ENCODE measurements at places on chromosomes 16 and 17. TPM values are rescaled to one million over a fixed set of nuclear protein-coding genes. Genes with fewer than 3 reads are reported as not detected.
A peak's percentile ranks its signal among the peaks of the same experiment; 100 is the strongest.

The PSMD12 gene
- 94.0 TPM for total RNA-seq

DNA sequence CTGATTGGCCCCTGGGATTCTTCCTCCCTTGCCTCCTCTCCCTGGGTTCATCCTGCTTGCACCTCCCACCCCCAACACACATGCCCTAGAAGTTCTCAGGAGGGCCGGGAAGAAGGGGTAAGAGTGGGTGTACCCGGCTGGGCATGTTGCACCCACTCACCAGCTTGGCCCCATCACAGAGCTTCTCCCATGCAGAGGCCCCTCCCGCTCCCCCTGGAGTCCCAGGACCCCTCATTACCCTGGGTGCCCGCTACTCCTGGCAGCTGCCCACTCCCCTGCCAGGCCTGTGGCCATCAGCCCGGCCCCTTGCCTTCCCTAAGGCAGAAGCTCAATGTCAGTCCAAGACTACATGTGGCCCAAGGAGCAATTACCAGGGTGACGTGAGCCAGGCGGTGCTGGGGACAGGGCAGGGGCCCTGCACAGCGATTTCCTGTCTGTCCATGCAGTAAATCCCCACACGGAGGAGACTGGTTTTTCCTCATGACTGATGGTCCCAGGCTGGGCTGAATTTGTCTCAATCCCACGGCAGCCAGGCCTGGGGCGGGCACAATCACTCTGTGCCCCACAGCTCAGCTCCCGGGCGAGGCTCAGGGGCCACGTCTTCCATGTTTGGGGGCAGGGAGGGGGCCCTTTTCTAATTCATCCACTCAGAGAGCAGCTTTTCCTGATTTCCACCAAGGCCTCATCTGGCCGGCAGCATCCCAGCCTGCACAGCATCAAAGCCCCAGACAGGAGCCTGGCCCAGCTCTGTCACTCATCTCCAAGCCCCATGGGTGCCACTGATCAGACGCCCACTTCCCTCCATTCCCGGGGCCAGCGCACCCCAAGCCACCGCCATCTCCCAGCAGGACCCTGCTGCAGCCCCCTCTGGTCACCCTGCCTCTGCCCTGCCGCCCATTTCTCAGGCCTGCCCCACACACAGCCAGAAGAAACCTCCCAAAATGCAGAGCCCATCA, 234.7 kb downstream of the KATNIP start:
- no peak overlapping the region for H3K27ac ChIP-seq
- no peaks in the 10 kb centered on the region for H3K4me1 ChIP-seq
- DNase-seq: no peak
- H3K4me3 ChIP-seq: no peak overlapping the region
- no peaks in the 10 kb centered on the region for H3K27me3 ChIP-seq
- H3K36me3 ChIP-seq: no peaks in the 10 kb centered on the region

DNA sequence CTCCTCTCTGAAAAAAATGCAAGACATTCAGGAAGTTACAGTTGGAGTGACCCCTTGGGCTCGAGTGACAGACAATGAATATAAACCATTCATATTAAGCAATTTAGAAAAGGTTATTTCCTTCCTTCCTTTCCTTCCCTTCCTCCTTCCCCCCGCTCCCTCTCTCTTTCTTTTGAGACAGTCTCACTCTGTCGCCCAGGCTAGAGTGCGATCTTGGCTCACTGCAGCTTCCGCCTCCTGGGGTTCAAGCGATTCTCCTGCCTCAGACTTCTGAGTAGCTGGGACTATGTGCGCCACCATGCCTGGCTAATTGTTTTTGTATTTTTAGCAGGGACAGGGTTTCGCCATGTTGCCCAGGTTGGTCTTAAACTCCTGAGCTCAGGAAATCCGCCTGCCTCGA, 13.2 kb downstream of the PSMD12 start:
- H3K36me3 ChIP-seq: peaks cover 2% of the 10 kb centered on the region
- no peaks in the 10 kb centered on the region for H3K4me1 ChIP-seq
- no peaks in the 10 kb centered on the region for H3K27me3 ChIP-seq
- DNase-seq: no peak
- H3K27ac ChIP-seq: no peak overlapping the region

GRCh38 chr16:9302072-9302471, 210.6 kb downstream of the HAPSTR1 start:
- no peaks in the 10 kb centered on the region for H3K4me1 ChIP-seq
- DNase-seq: no peak
- no peaks in the 10 kb centered on the region for H3K36me3 ChIP-seq
- no peak overlapping the region for H3K4me3 ChIP-seq
- H3K27me3 ChIP-seq: no peaks in the 10 kb centered on the region

DNA sequence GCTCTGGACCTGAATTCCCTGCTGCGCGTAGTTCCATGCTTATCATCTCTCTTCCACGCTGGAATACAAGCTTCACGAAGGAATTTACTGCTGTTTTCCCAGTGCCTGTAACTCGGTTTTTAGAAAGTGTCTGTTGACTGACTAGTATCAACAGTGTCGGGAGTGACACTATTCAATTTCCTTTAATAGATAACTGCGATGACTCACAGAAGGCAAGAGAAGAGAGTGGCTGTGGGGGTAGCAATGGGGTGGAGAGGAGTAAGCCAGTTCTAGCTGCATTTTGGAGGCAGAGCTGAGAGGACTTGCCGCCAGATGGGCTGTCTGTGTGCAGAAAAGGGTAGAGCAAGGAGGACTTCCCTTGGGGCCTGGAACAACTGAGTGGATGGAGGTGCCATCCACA, 25.2 kb downstream of the B4GALNT2 start:
- H3K36me3 ChIP-seq: no peaks in the 10 kb centered on the region
- no peak overlapping the region for H3K27ac ChIP-seq
- DNase-seq: peak; percentile 38
- H3K4me1 ChIP-seq: peaks cover 13% of the 10 kb centered on the region
- no peak overlapping the region for H3K4me3 ChIP-seq

DNA sequence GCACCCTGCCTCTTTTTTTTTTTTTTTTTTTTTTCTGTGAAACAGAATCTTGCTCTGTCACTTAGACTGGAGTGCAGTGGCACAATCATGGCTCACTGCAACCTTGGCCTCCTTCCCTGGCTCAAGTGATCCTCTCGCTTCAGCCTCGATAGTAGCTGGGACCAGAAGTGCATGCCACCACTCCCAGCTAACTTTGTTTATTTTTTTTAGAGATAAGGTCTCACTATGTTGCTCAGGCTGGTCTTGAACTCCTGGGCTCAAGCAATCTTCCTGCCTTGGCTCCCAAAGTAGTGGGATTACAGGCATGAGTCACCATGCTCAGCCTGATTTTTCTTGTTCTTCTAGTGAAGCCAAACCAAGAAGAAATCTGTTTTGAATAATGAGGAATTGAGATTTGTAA, 25.0 kb downstream of the CDK12 start:
- H3K27ac ChIP-seq: peak overlapping the region; percentile 25
- no peak for DNase-seq
- H3K36me3 ChIP-seq: peaks cover 2% of the 10 kb centered on the region
- H3K27me3 ChIP-seq: no peaks in the 10 kb centered on the region
- peaks cover 8% of the 10 kb centered on the region for H3K4me1 ChIP-seq

The ARL2BP gene
- total RNA-seq: 38.5 TPM

The INCA1 gene
- 1.4 TPM for total RNA-seq

The CDC6 gene
- total RNA-seq: 86.1 TPM

DNA sequence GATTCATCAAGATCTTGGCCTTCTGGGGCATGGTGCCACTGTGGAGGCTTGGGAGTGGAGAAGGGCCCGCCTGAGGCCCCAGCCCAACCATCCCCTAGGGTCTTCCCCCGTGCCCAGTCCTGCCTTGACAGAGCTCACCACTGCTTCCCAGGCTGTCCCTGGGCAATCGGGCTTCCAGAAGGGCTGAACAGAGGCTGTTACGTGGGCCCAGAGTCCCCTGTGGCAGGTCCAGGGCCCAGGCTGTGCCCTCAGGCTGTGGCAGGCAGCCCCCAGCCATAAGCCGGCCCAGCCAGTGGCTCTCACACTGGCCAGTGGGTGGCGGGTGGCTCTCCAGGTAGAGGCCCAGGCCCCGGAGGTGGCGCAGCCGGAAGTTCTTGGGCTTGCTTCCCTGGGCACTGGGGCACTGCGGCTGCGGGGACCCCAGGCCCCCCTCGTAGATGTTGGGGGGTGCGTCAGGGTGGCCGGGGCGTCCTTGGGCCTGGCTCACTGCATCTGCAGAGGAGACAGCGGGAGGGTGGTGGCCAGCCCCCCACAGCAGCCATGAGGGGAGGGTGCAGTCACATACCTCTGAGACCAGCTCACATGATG, 809 bp downstream of the C16orf90 start:
- H3K27me3 ChIP-seq: no peaks in the 10 kb centered on the region
- no peak for DNase-seq
- H3K27ac ChIP-seq: no peak overlapping the region
- no peaks in the 10 kb centered on the region for H3K36me3 ChIP-seq
- no peak overlapping the region for H3K4me3 ChIP-seq

DNA sequence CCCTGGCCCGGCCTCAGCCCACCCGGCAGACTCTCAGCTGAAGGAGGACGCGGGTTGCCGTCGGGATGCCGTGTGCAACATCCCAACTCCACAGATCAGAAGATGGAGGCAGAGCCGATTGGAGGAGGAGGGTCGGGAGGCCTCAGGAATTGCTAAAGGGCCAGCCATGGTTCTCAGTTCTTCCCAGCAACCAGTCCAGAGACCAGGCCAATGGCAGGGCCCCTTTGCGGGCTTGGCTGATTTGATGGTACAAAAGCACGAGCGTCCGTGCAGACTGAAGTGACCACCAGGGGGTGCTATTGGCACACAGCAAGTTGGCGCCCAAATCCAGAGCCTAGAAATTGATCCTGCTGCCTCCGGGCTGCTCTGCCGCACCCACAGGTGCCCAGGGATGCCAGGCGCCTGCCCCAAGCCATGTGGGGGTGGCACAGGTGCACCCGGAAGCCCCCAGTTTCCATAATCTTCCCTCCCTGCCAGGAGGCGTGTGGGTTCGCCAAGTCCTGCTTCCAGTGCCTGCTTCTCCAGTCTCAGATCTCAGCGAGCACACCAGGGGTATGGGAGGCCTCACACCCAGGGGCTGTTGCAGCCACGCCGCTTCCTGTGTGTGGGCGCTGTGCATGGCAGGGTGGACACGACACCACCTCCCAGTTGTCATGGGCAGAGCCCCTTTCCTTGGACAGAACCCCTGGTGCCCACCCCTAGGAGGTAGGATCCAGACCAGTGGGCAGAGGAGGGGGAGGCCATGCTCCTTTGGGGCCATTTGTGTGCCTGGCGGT, 7.1 kb upstream of the TEX19 start:
- H3K4me1 ChIP-seq: peaks cover 22% of the 10 kb centered on the region
- no peak overlapping the region for H3K4me3 ChIP-seq
- H3K27me3 ChIP-seq: no peaks in the 10 kb centered on the region
- no peak overlapping the region for H3K27ac ChIP-seq
- H3K36me3 ChIP-seq: no peaks in the 10 kb centered on the region

DNA sequence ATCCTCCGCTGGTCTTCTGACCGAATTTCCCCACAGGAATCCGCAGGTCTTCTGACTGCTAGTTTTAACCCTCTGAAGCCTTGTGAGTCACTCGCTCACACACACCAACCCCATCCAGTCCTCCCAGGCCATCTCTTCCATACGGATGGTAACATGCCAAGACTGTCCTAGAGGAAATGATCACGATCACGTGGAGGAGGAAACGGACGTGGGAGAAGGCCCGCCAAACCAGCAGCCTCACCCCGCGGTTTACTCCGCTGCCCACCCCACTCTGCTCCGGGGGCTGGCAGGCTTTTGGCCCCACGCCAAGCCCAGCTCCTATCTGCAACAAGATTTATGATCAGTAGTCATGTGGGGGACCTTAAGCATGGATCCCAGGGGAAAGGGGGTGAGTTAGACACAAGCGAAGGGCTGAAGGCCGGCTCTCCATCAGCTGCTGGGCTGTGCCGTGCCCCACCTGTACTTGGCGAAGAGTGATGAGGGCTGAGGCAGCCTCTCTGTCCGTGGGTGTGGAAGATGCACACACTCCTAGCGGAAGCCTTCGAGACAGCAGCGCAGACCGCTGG, 1.5 kb upstream of the FAAP100 start:
- DNase-seq: no peak
- H3K4me1 ChIP-seq: peaks cover 18% of the 10 kb centered on the region
- no peaks in the 10 kb centered on the region for H3K27me3 ChIP-seq
- H3K4me3 ChIP-seq: peak overlapping the region; percentile 97
- H3K27ac ChIP-seq: peak overlapping the region; percentile 77

- H3K4me3 ChIP-seq: no peak overlapping the region
- H3K27me3 ChIP-seq: no peaks in the 10 kb centered on the region
- no peaks in the 10 kb centered on the region for H3K36me3 ChIP-seq
- DNase-seq: no peak
- H3K4me1 ChIP-seq: peaks cover 23% of the 10 kb centered on the region
Observed at GRCh38 chr17:41678411-41678906, 10.2 kb upstream of the EIF1 start.

The KRTAP1-1 gene
- not detected for total RNA-seq

GRCh38 chr17:80790021-80790765, 201.4 kb upstream of the CHMP6 start:
- H3K36me3 ChIP-seq: peaks cover 1% of the 10 kb centered on the region
- H3K27me3 ChIP-seq: no peaks in the 10 kb centered on the region
- no peak for DNase-seq
- H3K27ac ChIP-seq: peak overlapping the region; percentile 88
- no peak overlapping the region for H3K4me3 ChIP-seq
- H3K4me1 ChIP-seq: peaks cover 31% of the 10 kb centered on the region

- DNase-seq: no peak
- H3K4me3 ChIP-seq: no peak overlapping the region
- H3K36me3 ChIP-seq: no peaks in the 10 kb centered on the region
- H3K27ac ChIP-seq: no peak overlapping the region
- H3K27me3 ChIP-seq: no peaks in the 10 kb centered on the region
Observed at GRCh38 chr17:58270476-58271215, 10.1 kb downstream of the MPO start.

- no peak overlapping the region for H3K4me3 ChIP-seq
- no peaks in the 10 kb centered on the region for H3K4me1 ChIP-seq
- peak overlapping the region; percentile 14 for H3K27ac ChIP-seq
- no peak for DNase-seq
- H3K36me3 ChIP-seq: no peaks in the 10 kb centered on the region
- no peaks in the 10 kb centered on the region for H3K27me3 ChIP-seq
Observed at GRCh38 chr17:73833775-73834488, 189.7 kb upstream of the SDK2 start.

The CD300E gene
- total RNA-seq: not detected

DNA sequence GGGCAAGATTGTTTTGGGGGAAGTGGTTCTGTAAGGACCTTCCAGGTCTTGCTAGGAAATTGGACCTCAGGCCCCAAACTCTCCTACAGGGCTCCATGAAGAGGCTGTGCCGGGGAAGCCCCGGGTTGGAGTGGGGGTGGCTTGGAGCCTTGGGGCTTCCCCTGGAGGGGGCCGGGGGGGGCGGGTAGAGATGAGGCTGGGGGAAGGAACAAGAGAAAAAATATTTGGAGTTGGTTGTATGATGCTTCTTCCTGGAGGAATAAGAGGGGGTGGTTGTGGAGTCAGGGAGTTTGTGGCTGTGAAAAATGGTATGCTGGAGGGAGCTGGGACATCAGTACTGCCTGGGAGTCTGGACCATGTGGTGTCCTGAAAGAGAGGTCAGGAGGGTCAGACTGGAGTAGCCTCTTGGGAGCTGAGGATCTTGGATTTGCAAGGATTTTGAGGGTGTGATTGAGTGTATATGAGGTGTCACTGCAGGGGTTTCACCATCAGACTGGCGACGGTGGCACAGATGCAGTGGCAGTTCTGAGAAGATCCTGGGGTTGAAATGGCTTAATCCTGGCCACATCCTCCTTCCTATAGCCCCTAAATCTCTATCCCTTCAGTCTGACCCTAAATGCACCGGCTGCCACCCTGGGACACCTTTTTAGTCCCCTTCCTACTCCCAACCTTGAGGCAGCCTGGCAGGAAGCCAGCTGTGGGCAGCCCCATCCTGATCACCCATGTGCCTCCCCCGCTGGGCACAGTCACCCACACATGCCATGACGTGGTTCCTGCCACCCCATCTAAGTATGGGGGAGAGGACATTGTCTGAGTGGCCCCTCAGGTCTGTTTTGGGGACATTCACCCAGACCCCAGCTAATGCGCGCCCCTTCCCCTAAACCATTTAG, 10.9 kb downstream of the RARA start:
- no peaks in the 10 kb centered on the region for H3K36me3 ChIP-seq
- no peak overlapping the region for H3K4me3 ChIP-seq
- H3K27ac ChIP-seq: no peak overlapping the region
- no peak for DNase-seq

The DRC3 gene
- total RNA-seq: 1.6 TPM

All from Caco-2 (cell line).